ENCODE measurements at places on chromosomes 3 and 15. TPM values are rescaled to one million over a fixed set of nuclear protein-coding genes. Genes with fewer than 3 reads are reported as not detected.

The ACKR4 gene
- total RNA-seq: 0.64 TPM

The TEX55 gene
- total RNA-seq: not detected

The CELF6 gene
- total RNA-seq: 1.5 TPM

The RPL32 gene
- total RNA-seq: 1,357 TPM

The LNP1 gene
- 1.2 TPM for total RNA-seq

The MYRIP gene
- 2.3 TPM for total RNA-seq

The ZPLD1 gene
- 0.10 TPM for total RNA-seq

The ZNF654 gene
- 12.7 TPM for total RNA-seq

The RHOV gene
- total RNA-seq: 0.23 TPM

The OSBPL10 gene
- total RNA-seq: 80.4 TPM

The PSTPIP1 gene
- not detected for total RNA-seq

The STAC gene
- 7.4 TPM for total RNA-seq

The SERPINI2 gene
- not detected for total RNA-seq

The SCG5 gene
- total RNA-seq: 3.7 TPM

The AQP9 gene
- total RNA-seq: not detected

Data from glomerular endothelial cell (primary cell).